ENCODE measurements at places on chromosomes 3 and 15.

DNA sequence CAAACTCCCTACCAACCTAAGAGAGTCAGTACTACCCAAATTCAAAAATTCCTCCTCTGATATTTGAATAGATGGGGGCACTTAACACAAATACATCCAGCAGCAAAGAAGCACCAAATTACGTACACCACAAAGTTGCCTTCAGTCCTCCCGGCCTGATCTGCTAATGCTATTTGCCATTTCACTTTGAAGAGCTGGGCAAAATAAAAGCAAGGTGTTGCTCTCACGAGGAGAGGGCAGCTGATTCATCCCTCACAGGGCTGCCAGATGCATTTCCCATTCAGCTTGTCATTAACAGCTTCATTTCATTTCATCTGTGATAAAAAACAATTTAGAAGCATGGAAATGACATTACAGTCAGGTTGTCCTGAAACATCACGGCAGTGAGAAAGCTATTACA is 283.4 kb upstream of the VEPH1 start:
- DNase-seq, result no peak

DNA sequence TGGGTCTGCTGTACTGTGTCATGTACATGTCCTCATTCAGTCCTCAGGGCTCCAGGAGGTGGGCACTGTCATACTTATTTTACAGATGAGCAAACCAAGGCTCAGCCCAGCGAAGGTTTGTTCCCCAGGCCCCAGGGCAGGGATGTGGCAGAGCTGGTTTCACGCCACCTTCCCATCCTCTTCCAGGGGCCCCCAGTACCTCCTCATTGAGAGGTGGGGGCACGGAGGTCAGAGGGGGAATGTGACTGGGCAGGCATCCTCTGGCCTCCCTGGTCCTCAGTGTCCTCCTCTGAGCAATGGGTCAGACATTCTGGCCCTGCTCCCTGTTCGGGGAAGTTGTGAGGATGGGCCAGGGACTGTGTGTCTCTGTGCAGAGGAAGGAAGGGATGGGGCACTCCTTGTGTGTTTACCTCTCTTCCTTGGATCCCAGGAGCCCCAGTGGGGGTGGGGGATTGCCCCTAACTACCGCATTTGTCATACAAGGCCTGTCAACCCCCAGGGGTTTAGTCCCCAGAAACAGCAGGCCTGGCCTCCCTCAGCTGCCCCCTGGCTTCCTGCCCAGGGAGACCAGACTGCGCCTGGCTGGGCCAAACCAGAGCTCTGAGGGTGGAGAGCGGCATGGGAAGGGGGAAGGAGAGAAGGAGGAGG is 65.9 kb upstream of the LCTL start:
- no peak for DNase-seq

GRCh38 chr3:36992806-36993325 is at the start of gene EPM2AIP1:
TSS of gene EPM2AIP1 (minus strand) at chr3:36993131. CDS start at chr3:36993077, 54 bp downstream.
- no peak for DNase-seq

- no peak for DNase-seq
Observed at GRCh38 chr15:78280319-78281072, 16.1 kb downstream of the DNAJA4 start.

GRCh38 chr3:153619268-153619667 is 457.2 kb downstream of the RAP2B start:
- no peak for DNase-seq

GRCh38 chr3:182711261-182711683 is 82.0 kb upstream of the ATP11B start:
- no peak for DNase-seq

- DNase-seq, result no peak
Observed at GRCh38 chr3:138547342-138547975, 46.6 kb downstream of the CEP70 start.

- DNase-seq, result no peak
Observed at GRCh38 chr3:171828902-171829770, 14.0 kb upstream of the TMEM212 start.

- no peak for DNase-seq
Observed at GRCh38 chr3:23864931-23865330, 51.9 kb downstream of the NKIRAS1 start.
